ENCODE measurements at places on chromosomes 4 and X.

- DNase-seq: no peak
Observed at GRCh38 chr4:67573193-67573592, 14.7 kb downstream of the STAP1 start.

DNA sequence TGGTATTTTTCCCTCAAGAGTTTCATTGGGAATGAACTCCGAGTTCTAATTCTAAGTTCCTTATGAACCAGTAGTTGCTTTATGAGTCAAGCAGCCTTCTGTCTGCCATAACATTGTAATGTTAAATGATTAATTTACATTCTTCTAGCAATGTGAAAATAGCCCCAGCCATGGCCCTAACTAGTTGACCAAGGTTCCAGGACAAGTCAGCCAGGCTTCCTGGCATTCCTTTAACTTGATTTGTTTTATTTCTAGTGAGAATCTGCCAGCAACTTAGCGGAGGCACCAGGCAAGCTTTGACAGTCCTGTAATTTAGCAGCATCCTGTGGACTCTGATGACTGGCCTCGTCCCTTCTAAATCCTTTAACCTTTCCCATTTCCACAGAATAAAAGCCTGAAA is 69.0 kb downstream of the GLRA2 start:
- no peak for DNase-seq

GRCh38 chr4:183600189-183600685 is 58.7 kb downstream of the RWDD4 start:
- no peak for DNase-seq

GRCh38 chr4:86717651-86718050 is 123.5 kb downstream of the PTPN13 start:
- DNase-seq: no peak

- DNase-seq: no peak
Observed at GRCh38 chr4:150827226-150827625, 187.9 kb downstream of the LRBA start.

DNA sequence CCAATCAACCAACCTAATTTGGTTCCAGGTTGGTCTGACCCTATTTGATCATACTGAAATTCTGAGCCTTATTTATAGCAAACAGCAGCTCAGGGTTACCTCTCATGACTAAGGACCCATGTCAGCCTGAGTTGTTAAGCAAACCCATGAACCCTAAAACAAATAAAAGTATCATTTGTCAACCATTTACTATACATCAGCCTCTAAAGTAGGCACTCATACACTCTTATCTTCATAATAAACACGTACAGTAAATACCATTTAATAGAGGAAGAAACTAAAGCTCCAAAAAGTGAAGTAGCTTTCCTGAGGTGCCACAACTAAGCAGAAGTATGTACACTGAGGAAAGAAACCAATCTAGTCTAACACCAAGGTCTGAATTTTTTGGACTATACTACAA is 25.2 kb downstream of the MANBA start:
- no peak for DNase-seq

DNA sequence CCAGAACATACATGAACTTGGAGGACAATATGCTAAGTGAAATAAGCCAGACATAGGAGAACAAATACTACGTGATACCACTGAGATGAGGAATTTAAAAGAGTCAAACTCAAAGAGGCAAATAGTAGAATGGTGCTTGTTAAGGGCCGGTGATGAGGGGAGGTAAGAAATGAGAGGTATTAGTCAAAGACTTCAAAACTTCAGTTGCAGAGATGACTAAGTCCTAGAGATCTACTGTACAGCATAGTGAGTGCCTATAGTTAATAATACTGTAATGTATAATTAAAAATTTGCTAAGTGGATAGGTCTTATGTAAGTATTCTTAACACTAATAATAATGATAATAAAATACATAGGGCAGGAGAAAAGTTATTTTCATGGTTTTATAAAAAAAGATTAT is 126.9 kb upstream of the VEGFC start:
- DNase-seq: no peak

- no peak for DNase-seq
Observed at GRCh38 chr4:169640261-169640870, 20.0 kb downstream of the CLCN3 start.

GRCh38 chr4:118389721-118390120 is 36.9 kb upstream of the PRSS12 start:
- DNase-seq: no peak

DNA sequence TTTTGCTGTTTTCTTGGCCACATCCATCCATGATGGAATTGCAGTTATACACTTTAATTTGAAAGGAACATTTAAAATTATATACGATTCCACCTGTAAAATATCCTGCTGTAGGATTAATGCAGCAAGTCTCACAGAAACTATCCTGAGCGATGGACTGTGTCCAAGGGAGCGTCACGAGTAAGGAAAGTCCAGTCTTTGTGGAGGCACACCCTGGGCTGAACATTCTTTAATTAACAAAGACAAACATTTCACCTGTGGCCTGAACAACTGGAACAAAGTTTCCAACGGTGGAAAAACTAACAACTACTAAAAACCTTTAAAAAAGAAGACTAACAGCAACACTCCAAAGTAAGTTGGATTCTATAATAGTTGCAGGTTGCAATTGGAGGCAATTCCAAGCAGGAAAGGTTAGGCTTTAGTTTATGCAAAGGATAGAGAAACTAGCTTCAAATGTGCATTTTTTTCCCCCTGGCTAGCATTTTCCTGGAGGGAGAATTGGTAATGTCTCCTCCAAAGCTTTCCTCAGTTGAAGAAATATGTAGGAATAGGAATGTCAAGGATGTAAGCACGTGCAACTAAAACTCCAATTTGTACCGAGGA is 11.0 kb downstream of the EREG start:
- no peak for DNase-seq

DNA sequence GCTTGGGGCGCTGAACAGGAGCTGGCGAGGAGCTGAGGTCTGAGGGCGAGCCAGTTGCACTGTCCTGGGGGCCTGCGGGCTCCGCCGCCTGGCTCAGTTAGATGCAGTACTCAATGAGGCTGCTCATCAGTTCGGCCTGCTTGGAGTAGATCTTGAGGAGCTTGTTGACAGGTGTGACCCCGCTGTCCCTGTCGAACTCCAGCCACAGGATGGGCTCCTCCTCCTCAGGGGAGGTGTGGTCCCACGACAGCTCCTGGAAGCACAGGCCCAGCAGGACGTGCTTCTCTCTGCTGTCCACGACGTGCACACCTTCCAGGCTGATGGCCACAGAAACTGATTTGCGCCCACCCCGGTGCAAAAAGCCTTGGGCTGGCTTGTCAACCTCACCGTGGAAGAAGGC is 16.5 kb upstream of the LAS1L start:
- no peak for DNase-seq

DNA sequence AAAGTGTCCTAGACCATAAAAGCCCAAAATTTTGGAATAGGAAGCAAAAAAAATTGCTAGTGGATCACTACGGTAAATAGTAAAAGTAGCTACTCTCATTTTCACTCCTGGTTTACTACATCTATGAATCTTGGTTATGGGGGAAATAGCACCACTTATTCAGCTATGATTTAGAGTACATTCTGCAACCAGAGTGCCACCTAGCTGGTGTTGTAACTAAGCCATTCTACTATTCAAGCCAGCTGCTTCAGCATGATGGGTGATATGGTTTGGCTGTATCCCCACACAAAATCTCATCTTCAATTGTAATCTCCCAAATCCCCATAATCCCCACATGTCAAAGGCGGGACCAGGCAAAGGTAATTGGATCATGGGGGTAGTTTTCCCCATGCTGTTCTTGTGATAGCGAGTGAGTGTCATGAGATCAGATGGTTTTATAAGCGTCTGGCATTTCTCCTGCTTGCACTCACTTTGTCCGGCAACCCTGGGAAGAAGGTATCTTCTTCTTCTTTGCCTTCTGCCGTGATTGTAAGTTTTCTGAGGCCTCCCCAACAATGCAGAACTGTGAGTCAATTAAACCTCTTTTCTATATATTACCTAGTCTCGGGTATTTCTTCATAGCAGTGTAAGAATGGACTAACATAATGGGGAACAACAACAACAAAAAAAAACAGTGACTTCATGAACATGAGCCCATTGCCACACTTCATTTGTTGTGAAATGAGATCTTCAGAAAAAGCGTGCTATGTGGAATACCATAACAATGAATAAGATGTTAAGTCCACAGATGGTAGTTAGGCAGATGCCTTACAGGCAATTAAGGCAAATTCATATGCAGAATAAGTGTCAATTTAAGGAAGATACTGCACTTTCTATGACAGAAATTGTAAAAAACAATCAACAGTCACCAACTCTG is 280.1 kb downstream of the PABPC4L start:
- no peak for DNase-seq

DNA sequence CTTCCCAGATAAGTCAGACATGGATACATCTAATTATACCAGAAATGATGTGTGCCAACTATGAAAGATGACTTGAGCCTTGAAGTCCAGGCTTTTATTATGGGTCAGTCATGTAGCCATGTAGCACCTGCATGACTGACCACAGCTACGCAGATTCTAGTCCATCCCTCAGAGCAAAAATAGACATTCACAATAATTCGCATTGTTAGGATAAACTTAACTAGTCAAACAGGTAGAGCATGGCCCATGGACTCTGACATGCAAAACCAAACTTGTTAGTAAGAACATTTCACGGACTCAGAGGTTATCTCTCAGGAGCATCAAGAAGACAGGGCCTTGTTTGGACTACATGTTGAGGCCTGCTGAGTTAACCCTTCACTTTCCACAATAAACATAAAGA is 132.6 kb downstream of the PWWP3B start:
- DNase-seq: no peak

GRCh38 chrX:70352496-70352895 is 62.6 kb downstream of the KIF4A start:
- DNase-seq: no peak

GRCh38 chr4:14334166-14334565 is 668.1 kb upstream of the CPEB2 start:
- DNase-seq: no peak

- no peak for DNase-seq
Observed at GRCh38 chr4:145501051-145501660, 19.5 kb downstream of the SMAD1 start.

DNA sequence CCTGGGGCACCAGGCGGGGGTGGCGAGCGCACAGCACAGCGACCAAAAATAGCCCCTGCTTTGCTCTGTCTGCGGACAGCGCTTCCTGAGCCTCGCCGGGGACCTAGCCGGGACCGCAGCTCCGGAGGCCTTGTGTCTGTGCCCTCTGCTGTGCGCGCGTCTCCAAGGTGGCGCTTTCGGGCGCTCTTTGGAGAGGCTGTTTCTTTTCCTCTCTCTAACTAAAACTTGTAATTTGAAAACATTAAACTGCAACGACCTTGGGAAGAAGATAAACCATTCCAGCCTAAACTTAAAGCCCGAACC is 3.4 kb downstream of the ARX start:
- no peak for DNase-seq

DNA sequence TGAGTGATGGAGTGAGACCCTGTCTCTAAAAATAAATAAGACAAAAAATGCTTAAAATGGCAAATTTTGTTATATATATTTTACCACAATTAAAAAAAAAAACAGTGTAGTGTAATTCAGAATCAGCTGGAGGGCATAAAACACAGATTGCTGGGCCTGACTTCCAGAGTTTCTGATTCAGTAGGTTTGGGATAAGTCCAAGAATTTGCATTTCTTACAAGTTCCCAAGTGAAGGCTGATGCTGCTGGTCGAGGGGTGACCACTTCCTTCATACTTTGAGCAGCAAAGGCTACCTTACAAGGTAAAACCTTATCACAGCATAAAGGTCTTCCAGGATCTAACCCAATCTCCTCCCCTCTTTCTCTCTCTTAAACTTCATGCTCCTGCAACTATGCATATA is 40.7 kb downstream of the KLHL8 start:
- DNase-seq: no peak

DNA sequence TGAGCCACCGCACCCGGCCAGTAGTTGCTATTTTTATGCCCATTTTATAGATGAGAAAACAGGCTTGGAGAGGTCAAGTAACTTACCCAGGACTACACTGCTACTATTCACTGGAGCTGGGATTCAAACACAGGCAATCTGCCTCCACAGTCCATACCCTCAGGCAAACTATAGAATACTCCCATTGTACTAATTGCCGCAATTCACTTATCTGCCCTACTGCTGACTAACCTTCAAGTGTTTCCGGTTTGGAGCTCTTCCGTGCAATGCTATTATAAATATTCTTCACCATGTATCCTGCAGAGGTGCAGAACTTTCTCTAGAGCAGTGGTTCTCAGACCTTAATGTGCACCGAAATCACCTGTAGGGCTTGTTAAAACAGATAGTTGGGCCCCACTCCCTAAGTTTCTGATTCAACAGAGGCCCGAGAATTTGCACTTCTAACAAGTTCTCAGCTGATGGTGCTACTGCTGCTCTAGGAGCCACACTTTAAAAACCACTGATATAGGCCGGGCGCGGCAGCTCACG is 1.9 kb upstream of the G3BP2 start:
- DNase-seq: no peak

GRCh38 chr4:14254926-14255325 is 627.4 kb upstream of the BOD1L1 start:
- no peak for DNase-seq

- no peak for DNase-seq
Observed at GRCh38 chr4:166293556-166293955, 420.5 kb downstream of the TLL1 start.

- DNase-seq: no peak
Observed at GRCh38 chrX:44061968-44062614, 88.9 kb upstream of the NDP start.

GRCh38 chrX:85543866-85544265 is 164.4 kb upstream of the POF1B start:
- DNase-seq: no peak

DNA sequence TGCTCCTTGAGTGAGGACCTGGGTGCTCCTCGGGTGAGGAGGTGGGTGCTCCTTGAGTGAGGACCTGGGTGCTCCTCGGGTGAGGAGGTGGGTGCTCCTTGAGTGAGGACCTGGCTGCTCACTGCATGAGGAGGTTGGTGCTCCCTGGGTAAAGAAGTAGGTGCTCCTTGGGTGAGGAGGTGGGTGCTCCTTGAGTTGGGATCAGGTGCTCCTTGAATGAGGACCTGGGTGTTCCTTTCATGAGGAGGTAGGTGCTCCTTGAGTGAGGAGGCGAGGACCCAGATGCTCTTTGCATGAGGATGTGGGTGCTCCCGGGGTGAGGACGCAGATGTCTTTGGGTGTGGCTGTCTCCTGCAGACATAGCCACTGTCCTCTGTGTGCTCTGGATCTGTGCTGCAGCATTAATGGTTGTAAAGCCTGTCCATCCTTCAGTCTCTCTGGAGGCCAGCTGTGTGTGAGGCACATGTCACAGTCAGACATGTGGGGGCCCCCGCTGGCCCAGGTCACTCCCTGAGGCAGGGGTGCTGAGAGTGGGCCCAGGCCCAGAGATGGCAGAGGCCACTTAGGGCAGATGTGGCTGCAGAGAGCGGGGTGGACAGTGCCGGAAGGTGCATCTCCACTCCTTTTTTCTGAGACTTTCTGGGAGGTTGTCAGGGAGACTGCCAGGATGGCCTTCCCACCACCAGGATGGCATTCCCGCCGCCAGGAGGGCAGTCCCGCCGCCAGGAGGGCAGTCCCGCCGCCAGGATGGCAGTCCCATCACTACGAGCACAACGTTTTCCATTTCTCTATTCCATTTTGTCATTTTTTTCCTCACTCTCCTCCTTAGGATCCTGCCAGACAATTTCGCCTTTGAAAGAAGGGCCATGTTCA is 101.8 kb downstream of the HMX1 start:
- no peak for DNase-seq

Data from activated CD4-positive, alpha-beta T cell treated with anti-CD3 and anti-CD28 coated beads for 1 hour (primary cell).